Activated CD8-positive, alpha-beta memory T cell treated with anti-CD3 and anti-CD28 coated beads for 1 hour (primary cell): ENCODE measurements at places on chromosomes 1 and 21.
A peak's percentile ranks its signal among the peaks of the same experiment; 100 is the strongest.

GRCh38 chr1:184684285-184685074, 70.2 kb downstream of the EDEM3 start:
- DNase-seq: no peak

GRCh38 chr1:206658264-206658980, 23.1 kb downstream of the DYRK3 start:
- peak; percentile 38 for DNase-seq

DNA sequence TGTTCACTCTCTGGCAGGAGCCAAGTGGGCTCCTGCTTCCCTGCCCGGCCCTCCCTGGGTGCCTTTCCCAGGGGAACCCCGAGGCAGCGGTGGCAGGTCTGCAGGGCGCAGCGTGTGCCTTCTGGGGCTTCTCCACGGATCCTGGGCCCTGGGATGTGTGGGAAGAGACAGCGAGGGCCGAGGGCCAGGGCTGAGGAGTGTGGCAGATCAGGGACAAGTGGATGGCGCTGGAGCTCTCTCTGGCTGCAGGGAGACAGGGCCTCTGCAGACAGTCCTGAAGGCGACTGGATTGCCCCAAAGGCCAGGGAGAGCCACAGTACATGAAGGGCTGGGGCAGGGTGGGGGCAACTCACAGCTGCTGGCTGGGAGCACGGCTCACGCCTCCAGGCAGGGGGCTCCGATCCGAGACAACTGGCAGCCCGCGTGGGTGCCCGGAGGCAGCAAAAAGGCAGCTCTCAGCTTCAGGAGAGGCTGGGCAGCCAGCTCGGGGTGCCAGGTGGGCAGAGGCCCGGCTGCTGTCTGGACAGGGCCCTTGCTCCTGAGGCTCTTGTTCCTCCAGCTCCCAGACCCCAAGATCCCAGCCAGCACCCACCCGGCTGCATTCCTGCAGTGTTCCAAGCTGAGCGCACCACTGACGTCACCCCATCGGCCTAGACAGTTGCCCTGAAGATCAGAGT, 16.0 kb downstream of the MORN1 start:
- DNase-seq: no peak

GRCh38 chr1:4179914-4180735, 280.1 kb upstream of the C1orf174 start:
- DNase-seq: no peak

DNA sequence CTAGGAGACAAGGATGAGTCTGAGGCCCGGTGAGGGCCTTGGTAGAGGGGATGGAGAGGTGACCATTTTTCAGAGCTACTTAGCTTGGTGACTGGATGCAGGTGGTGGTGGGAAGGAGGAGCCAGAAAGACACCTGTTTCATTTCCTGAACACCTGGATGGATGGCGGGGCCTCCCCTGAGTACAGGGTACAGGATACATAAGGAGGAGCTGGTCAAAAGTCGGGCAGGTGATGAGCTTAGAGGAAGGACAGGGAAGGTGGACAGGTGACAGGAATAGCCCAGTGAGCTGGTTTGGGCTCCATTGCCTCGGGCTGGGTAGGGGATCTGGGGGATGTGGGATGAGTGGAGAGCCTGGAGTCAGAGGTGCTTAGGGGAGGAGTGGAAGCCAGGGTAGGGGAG, 6.3 kb downstream of the FAAH start:
- DNase-seq: no peak

- no peak for DNase-seq
Measured at GRCh38 chr1:185406691-185407009, 89.6 kb upstream of the IVNS1ABP start.

- no peak for DNase-seq
Measured at GRCh38 chr1:61444288-61444687, 280.7 kb downstream of the TM2D1 start.

- DNase-seq: no peak
Measured at GRCh38 chr1:18324246-18324645, 156.5 kb upstream of the KLHDC7A start.

DNA sequence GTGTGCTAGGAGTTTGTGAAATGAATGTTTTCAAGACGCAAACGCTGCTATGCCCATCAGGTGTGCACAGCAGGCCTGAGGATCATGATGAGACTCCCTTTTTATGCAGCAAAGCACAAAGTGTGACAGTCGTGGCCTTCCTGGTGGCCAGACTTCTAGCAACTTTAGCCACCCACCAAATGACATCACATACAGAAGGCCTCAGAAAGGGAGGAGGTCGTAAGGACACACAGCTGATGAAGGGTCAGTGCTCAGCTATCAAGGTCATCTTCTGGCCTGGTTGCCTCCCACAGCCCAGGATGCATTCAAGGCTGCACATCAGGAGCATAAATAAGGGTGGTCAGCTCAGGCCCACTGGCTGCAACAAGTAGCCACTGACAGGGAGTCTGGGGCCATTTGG, 36.6 kb downstream of the BMP8A start:
- no peak for DNase-seq

DNA sequence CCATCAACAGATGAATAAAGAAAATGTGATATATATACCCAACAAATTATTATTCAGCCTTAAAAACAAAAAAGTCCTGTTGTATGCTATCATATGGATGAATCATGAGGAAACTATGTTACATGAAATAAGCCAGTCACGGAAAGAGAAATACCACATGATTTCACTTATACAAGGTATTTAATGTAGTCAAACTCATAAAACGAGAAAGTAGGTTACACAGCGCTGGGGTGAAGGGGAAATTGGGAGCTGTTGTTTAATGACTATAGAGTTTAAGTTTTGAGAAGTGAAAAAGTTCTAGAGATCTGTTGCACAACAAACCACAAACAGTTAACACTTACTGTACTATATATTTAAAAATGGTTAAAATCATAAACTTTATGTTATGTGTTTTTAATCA, 58.5 kb downstream of the SLC25A24 start:
- no peak for DNase-seq

- no peak for DNase-seq
Measured at GRCh38 chr1:110639724-110640386, 33.7 kb upstream of the KCNA2 start.

GRCh38 chr1:12161324-12161661, 5.5 kb upstream of the TNFRSF1B start:
- DNase-seq: no peak

DNA sequence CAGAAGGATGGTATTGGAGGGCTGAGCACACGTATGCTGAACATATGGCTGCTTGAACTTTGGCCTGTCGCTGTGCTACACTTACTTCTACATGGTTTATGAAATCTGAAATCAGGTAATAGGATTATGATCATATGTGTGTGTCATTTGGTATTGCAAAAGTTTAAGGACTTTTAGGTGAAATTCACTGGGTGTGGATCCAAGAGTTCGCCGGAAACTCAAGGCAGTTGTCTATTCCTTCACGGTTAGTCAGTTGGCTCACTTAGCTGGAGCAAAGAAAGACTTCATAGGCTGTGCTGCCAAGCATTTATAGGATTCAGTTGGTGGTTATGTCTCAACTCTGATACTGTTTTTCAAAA, 927 bp downstream of the UAP1 start:
- DNase-seq: no peak

DNA sequence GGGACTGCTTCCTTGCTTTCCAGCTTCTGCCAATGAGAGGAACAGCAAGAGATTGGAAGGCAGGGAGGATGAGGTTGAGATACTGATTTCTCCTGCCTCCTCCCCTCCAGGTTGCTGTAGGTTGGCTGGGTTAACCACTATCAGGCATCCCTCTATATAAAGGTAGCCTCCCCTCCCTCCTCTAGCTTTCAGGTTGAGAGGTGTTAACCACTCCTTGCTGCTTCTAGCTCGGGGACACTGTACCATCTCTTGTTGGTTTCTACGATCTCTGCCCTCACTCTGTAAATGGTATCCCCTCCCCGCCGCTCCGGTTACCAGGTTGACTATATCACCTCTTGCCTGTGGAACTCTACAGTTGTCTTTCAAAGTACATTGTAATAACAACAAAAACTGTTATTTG, 16.7 kb downstream of the LPAR3 start:
- no peak for DNase-seq

GRCh38 chr1:30995990-30996612, 69.4 kb downstream of the PUM1 start:
- DNase-seq: no peak

GRCh38 chr1:183110326-183110880, 75.7 kb upstream of the LAMC2 start:
- DNase-seq: no peak

DNA sequence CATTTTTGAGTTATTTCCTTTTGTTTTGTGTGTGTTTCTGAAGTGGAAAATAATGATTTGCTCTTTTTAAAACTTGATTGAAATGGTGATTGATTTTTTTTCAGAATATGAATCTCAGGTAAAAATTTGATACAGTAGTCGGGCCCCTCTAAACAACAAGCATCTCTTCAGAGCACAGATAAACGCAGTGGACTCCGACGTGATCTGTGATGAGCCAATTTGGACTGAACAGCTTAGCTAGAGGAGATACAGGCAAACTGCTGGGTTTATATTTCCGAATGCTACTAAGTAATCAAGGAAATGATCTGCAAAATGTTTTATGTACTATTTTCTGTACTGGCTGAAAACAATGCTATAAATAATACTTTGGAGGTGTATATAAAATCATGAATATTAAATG, 705.7 kb upstream of the RGS18 start:
- DNase-seq: no peak

DNA sequence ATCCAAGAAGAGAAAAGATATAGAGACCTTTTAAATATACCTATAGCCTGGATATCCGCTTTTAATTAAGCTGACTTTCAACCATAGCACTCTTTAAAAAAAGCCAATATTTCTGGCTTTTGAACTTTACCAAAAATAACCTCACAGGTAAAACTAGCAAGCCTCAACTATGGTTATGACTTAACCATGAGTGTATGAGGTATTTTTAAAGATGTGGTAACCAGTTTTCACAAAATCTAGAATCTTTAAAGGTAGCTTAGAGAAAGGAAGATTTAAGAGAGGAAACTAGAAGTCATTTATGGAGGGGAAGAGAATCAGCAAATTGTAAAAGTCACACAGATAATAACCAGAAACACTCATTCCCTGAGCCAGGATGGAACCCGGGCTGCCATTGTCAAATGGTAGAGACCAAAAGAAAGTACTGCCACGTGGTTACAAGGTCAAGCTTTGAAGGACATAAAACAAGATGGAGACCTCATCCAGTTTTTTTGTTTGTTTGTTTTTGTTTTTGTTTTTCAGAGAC, 288.4 kb upstream of the RGS18 start:
- no peak for DNase-seq

DNA sequence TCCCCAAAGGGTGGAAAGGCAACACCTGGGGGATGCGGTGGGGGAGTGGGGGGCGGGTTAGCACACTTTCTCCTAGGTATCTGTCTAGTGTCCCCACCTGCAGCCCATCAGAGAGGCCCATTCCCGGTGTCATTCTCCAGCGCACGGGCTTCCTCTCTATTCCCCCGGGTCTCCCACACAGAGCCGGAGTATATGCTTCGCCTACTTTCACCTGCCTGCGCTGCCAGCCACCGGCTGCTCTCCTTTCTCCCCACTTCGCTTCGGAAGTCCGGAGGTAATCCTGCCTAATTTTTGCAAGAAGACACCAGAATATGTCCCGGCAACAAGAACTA, 852 bp downstream of the RGS7 start:
- DNase-seq: no peak

GRCh38 chr1:26225033-26225831, 8.8 kb upstream of the CEP85 start:
- no peak for DNase-seq

DNA sequence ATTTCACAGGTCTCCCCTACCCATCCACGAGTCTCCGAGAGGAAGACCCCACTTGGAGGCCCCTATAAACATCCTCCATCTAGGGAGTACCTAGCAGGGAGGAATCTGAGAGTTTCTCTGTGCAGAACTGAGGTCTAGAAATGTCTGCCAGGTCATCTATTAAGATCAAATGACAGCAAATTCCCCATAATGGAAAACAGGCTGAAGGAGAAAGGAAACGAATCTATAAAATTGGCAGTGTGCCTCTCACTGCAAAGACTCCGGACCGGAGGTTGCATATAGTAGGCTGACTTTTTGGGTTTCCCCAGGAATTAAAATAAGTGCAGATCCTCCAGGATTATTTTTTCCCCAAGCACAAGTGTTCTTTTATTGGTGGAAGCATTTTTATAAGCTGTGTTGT, 57.7 kb downstream of the NMNAT2 start:
- no peak for DNase-seq

DNA sequence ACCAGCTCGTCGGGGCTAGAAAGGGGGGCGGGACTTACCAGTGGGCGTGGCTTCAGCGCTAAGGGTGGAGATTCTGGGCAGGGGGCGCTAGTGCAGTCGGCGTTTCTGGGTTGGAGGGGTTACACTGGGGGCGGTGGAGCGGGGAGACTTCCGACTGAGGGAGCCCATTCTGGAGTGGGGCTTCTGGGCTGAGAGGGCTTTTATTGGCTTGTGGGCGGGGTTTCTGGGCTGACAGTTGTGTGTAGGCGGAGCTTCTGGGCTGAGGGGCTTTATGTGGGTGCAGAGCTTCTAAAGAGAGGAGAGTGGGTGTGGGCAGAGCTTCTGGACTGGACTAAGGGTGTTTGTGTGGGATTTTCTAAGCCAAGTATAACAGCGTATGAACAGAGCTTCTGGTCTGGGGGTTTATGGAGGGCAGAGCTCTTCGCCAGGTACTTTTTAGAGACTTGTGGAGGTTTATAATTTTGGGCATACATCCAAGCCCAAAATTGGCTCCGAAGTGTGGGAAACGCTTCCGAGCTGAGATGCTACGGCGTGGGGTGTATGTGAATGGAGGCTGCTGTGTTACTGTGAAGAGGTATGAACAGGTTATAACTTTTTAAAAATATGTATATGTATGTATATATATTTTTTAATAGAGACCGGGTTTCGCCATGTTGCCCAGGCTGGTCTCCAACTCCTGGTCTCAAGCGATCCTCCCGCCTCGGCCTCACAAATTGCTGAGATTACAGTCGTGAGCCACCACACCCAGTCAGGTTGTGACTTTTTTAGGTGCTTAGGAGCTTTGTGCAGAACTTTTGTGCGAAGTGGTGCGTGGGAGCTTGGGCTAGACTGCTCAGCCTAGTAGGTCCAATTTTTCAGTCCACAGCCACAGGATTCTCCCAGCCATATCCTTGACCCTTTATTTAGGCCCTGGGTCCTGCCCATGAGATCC, 825 bp downstream of the TMEM39B start:
- no peak for DNase-seq

DNA sequence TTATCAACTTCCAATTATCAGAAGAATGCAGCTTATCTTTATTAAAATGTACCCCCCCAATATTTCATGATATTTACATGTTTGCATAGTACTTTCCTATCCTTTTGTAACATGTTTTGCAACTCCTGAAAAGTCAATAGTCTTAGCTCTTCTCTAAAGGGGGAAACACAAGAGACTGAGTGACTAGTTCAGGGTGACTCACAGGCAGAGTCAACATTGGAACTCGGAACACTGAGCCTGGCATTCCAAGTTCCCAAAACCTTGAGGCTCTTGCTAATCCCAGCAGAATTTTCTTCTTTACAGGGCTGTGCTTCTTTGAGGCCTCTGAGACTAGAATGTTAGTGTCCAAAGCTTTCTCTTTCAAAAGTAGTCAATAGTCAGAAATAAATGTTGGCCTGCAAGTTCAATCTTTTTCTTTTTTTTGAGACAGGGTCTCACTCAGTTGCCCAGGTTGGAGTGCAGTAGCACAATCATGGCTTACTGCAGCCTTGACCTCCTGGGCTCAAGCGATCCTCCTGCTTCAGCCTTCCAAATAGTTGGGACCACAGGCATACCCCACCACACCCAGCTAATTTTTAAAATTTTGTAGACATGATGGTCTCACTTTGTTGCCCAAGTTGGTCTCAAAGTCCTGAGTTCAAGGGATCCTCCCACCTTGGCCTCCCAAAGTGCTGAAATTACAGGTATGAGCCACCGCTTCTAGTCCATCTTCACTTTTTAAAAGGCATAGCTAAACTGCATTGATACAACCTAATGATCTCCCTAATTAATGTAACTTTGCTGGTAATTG, 37.5 kb downstream of the ZNF281 start:
- no peak for DNase-seq

- no peak for DNase-seq
Measured at GRCh38 chr1:218527737-218528136, 182.6 kb downstream of the TGFB2 start.
